Effector CD4-positive, alpha-beta T cell (primary cell): ENCODE measurements at places on chromosomes 12 and 14.

GRCh38 chr12:6268484-6269157 lies 41.9 kb upstream of the PLEKHG6 start:
- DNase-seq, result no peak

DNA sequence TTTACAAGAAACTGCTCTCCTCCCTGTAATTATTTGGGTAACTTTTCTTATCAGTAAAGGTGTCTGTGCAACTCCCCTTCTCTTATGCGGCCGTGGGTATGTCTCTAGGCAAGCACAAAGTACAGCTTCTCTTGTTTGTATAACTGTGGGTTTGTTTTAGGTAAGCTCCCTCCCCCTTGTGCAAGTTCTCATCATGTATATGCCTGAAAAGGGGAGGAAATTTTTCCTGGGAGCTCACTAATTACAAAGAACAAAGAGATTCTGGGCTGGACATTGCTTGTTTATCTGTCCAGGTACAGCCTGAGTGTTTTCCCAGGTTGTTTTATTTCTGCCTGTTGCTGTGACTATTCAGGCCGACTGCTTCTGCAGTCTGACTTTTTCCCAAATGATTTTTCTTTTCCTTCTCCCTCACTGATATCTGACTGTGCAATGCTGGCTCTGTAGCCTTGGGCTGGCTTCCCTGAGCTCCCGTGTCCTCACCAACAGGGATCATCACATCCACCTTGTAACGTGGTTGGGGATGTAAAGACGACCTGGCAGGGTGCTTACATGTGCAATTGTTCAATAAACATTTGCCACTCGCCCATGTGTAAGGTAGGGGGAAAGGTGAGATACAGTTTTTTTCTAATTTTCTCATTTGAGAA lies 916.5 kb downstream of the AACS start:
- no peak for DNase-seq

DNA sequence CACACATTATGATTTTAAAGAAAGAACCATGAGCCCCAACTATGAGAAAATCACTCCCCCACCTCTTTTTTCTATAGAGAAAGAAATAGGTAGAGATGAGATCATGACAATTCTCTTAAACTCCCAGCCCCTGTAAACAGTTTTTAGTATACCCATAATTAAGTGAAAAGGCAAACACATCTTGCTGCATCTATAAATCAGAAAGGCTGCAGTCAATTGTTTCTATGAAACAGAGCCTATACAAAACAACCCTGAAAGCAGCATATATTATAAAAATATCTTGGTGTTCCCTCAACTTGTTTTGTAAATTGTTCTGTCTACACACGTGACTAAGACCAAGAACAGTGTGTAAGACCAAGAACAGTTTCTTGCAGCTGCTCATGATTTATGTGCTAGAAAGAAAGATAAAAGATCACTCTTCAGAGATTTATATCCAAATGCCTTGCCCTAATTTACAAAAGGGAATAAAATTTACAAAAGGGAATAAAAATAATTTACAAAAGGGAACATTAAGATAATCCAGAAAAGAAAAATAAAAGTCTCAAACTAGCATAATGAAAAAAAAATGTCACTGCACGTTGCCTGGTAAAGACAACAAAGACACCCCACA lies 4.8 kb downstream of the KITLG start:
- no peak for DNase-seq

GRCh38 chr14:55927028-55927427 lies 191.2 kb upstream of the PELI2 start:
- no peak for DNase-seq

DNA sequence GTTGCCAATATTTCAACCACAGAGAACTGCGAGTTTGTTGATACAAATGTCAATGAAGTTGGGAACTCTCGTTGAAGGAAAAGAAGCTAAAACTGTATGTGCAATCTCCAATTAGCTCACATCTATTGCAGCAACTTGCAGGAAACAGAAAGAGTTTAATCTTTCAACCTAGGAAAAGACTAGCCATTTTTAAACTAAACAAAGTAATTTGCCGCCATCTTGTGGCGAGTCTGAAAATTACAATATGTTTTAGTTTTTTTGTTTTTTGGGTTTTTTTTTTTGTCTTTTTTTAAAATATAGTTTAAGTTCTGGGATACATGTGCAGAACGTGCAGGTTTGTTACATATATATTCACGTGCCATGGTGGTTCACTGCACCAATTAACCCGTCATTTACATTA lies 131.2 kb upstream of the FOXG1 start:
- DNase-seq, result no peak

GRCh38 chr12:52239767-52240166 lies 6.7 kb downstream of the KRT7 start:
- DNase-seq, result no peak

- no peak for DNase-seq
These were observed 76.8 kb downstream of the HSD17B6 start for GRCh38 chr12:56839915-56840325.

DNA sequence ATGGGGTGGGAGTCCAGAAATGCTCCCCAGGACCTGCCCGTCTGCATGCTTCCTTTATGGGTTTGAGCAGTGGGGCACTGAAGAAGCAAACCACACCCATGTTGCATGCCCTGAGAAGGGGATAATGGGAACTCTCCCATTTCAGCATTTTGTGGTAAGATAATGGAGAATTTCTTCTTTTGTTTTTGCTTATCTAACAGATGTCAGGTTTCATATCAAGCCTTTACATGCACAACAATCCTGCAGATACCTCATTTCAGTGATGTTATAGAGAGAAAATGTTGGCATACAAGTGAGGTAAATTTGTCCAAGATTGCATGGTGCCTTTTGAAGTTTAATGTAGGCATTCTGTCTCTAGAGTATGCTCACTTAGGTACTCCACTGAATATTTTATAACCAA lies 177.0 kb downstream of the ALX1 start:
- no peak for DNase-seq

GRCh38 chr14:59406454-59407245 lies 58.5 kb downstream of the GPR135 start:
- DNase-seq, result no peak

GRCh38 chr14:22888662-22889061 lies 5.6 kb downstream of the REM2 start:
- no peak for DNase-seq

GRCh38 chr12:26513363-26514043 lies 318.1 kb downstream of the SSPN start:
- no peak for DNase-seq

DNA sequence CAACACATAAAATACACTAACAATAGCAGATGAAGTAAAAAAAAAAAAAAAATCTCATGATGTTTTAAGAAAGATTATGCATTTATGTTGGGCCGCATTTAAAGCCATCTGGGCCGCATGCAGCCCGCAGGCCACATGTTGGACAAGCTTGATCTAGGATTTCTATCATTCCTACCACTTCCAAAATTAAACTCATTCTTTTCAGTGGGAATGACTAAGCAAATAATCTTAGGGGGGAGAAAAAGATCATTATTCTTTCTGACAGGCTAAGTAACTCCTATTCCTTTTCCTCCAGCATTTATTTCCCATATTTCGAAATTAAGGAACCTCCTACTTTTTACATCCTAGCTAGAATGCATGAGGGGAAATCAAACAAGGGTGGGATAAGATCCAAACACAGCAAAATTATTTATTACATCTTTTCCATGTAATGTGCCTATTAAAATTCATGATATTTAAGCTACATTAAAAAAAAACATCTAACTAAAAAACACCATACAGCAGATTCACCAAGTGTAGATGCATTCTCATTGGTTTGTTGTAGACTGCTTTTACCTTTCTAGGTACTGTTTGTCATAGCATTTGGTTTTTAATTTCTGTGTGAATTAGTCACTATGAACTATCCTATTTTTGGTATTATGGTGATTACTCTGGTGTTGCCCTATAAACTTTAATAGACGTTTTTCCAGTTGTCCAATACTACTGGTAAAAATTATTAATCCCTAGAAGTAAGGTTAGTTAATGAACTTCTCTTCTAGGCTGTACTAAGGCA lies 76.1 kb downstream of the RASSF8 start:
- DNase-seq, result no peak

GRCh38 chr12:66552716-66553115 lies 126.2 kb downstream of the GRIP1 start:
- DNase-seq, result no peak

- no peak for DNase-seq
These were observed 22.3 kb downstream of the ZNF268 start for GRCh38 chr12:133203344-133204263.

DNA sequence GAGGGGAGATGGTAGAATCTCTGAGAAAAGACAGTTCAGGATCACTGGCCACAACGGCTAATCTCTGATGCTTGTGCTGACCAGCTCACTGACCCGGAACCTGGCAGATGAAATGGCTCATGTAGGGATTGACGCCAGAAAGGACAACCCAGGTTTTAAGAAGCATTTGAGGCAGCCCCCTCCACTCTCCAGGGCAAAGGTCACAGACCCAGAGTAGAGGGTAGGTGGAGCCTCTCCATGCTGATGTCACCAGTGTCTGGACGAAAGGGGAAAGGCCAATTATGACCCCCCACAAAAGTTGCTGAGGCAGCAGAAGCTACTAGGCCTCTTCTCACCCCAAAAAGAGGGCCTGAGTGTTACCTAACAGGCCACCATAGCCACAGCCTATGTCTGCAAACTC lies 1.2 kb downstream of the METTL1 start:
- no peak for DNase-seq

DNA sequence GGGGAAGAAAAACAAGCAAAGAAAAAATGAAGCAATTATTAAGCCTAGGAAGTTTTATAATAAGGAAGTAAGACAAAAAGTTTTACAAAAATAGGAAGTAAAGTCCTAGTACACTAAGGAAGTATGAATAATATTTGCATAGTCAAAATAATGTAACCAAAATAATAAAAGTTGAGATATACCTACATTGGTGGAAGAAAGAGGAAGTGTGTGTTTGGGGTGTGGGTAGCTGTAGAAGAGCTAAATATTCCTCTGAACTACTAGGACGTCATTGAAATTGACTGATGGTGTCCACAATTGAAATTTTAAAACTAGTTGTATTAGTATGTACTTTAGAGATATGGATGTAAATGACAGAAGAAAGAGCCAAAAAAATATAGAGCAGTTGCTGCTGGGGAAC lies 228.4 kb upstream of the OTX2 start:
- DNase-seq, result no peak

DNA sequence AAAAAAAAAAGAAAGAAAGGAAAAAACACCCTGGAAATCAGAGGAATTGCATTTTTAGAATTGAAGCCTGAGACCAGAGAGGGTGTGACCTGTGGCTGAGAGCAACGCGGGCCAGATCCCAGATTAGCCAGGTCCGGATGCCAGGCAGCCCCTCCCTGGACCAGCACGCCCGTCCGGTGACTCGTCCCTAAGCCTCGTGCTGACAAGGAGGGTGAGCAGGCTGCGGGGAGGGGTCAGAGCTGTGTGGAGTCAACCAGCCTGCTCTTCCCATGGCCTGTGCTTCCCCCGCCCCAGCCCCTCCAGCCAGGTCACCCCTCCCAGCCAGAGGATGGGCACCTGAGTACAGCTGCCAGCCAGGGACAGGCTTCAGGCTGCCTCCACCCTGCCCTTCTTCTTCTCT lies 4.2 kb upstream of the KLC1 start:
- DNase-seq, result no peak

GRCh38 chr12:108307006-108307405 lies 32.1 kb downstream of the CMKLR1 start:
- no peak for DNase-seq

DNA sequence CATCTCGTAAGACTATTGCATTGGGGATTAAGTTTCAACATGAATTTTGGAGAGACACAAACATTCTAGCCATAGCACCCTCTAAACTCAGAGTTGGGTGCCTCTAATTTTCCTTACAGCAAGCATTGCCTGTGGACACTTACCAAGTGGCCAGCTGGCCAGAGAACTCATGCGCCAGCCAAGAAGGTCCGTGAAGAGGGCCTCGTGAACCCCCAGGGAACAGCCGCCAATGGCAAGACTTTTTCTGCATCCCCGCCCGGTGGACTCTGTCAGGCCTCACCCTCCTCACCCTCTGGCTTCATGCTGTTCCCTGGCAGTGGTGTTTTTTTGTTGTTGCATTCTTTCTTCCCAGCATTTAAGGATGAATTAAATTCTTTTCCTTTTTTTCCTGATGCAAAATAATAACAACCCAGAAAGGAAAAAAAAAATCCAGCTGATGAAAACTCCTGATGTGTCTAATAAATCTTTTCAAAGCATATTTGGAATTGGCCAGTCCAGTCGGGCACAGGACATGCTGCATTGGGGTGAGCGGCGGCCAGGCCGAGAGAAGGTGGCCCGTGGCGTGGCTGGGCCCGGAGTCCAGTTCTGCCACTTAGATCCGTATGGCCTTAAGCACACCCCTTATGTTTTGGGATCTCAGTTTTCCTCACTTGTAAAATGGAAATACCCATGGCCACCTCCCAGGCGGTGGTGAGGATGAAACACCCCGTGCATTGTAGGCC lies 191.9 kb upstream of the DIO3 start:
- no peak for DNase-seq
